ENCODE measurements at places on chromosomes 1 and 21.

DNA sequence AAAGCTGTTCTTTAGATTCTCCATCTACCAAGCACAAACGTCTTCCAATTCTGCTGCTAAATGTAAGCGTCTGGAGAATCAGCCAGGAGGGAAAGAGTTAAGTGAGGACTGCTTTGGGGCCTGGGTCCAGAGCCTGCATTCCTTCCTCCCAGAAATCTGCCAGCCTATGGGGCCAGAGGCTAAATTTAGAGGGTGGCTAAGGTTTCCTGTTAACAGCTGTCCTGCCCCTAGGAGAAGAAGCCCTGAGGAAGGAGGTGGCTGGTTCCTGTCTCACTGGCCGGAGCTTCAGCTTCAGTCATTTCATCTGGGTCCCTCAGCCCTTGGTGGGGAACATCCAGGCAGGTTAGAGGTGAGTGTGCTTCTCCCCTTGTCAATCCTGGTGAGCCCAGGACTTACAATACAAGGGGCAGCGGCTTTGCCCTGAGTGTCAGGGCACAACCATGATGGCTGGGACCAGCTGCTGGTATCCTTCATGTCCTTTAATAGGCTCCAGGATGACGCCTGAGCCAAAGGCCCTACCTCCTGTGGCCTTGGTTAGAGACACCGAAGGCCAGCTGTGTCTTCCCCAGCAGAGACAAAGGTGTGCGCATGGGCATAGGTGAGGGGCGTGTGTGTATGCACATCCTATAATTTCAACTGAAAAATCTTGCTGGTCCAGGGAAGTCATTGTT lies at the start of gene STYXL2:
Gene STYXL2 (plus strand): TSS at position 230 of the 671 bp plus-strand sequence. CDS start 775 bp downstream, outside the sequence.
- DNase-seq: no peak

- DNase-seq: no peak
These were observed 89.2 kb upstream of the CCDC190 start for GRCh38 chr1:162950187-162950586.

GRCh38 chr1:163796394-163796821 lies 474.7 kb downstream of the NUF2 start:
- no peak for DNase-seq

DNA sequence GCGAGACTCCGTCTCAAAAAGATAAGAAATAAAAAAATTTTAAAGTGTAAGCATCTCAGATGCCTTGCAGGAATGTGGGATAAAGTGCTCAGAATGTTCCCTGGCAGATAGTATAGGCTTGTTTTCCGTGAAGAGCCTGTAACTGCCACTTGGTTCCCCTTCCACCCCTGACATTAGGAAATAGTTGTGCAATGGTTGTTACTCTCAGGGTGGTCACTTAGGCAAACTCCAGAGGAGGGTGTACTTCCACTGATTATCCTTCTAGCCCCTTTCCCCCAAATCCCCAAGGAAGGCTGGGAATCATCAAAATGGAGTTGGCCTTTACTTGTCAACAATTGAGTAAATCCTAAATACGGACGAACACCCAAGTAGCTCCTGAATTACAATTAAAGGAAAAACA lies 10.4 kb downstream of the RPL11 start:
- DNase-seq: no peak

- DNase-seq: no peak
These were observed 136.5 kb downstream of the RERE start for GRCh38 chr1:8680664-8681650.

GRCh38 chr1:117664314-117664713 lies 58.5 kb downstream of the TENT5C start:
- peak; percentile 15 for DNase-seq

GRCh38 chr1:109316506-109316905 lies 9.7 kb upstream of the MYBPHL start:
- DNase-seq: no peak

- DNase-seq: no peak
These were observed 4.8 kb upstream of the GBP2 start for GRCh38 chr1:89130716-89131115.
